Tibial artery (tissue), 4 donors: ENCODE measurements at places on chromosomes 11 and 22.

DNA sequence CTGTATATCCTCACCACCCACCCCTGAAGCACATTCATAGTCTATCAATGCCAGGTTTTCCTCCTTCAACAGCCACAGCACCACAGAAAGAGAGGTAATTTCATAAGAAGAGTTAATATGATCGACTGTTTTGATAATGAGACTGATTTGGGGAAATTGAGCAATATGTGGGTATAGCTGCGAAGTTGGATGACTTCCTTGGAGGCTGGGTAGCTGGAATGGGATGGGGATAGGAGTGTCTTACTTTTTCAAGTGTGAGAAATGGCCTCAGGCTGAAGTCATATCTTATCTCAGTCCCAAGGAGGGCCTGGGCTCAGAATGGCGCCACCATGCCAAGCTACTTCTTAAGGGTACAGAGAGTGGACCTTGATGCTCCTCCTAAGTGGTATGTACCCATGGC is 187.6 kb upstream of the CCDC90B start:
- no peak for DNase-seq

DNA sequence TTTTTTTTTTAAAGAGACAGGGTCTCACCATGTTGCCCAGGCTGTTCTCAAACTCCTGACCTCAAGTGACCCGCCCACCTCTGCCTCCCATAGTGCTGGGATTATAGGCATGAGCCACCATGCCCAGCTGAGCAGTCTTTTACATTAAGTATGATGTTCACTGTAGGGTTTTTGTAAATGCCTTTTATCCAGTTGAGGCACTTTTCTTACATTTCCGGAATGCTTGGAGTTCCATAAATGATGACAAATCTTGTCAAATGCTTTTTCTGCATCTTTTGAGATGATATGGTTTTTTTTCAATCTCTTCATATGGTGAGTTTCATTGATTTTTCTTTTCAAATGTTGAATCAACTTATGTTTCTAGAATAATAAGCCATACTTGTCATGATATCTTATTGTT is 29.4 kb upstream of the CTTN start:
- DNase-seq: no peak

- no peak for DNase-seq
Measured at GRCh38 chr22:20545681-20546521, 38.5 kb downstream of the MED15 start.

DNA sequence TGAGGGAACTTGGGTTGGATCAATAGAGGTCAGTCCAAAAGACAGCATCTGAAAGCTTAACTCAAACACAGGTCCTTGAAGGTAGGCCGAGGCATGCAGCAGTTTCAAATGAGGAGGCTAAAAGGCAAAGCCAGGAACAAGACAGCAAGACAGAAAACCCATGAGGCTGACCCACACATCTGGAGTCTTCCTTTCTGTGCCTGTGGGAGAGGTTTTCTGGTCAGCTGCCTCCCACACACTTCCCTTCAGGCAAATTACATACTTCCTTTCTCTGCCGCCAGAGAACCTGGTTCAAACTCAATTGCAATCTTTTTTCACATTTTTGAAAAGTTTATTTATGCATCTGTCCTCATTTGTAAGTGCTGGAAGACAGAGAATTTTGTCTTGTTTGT is 29.8 kb upstream of the CRTAM start:
- DNase-seq: no peak
